ENCODE measurements at places on chromosomes 12 and 14. TPM values are rescaled to one million over a fixed set of nuclear protein-coding genes. Genes with fewer than 3 reads are reported as not detected.

CPNE6 gene
- total RNA-seq, result not detected

PIK3C2G gene
- not detected for total RNA-seq

ZDHHC22 gene
- total RNA-seq, result not detected

CLEC4D gene
- not detected for total RNA-seq

ZNF705A gene
- total RNA-seq, result not detected

PITPNM2 gene
- total RNA-seq, result 1.5 TPM

PRH1 gene
- 9.4 TPM for total RNA-seq

RFC5 gene
- 11.3 TPM for total RNA-seq

CLEC4C gene
- total RNA-seq, result not detected

SIX6 gene
- not detected for total RNA-seq

SLC15A5 gene
- not detected for total RNA-seq

POLE2 gene
- total RNA-seq, result 8.3 TPM

DPY19L2 gene
- 2.5 TPM for total RNA-seq

ELK3 gene
- 69.6 TPM for total RNA-seq

- H3K27ac ChIP-seq, result no peak overlapping the region
- H3K4me3 ChIP-seq, result peak overlapping the region; percentile 89
- DNase-seq, result peak; percentile 35
Observed at GRCh38 chr12:3200032-3200617, 122.9 kb downstream of the TSPAN9 start.

- H3K27ac ChIP-seq, result no peak overlapping the region
- no peak for DNase-seq
- H3K4me3 ChIP-seq, result no peak overlapping the region
- no peaks in the 10 kb centered on the region for H3K27me3 ChIP-seq
- peaks cover 12% of the 10 kb centered on the region for H3K36me3 ChIP-seq
- no peaks in the 10 kb centered on the region for H3K4me1 ChIP-seq
Observed at GRCh38 chr14:102131741-102132140, 8.0 kb upstream of the WDR20 start.

DNA sequence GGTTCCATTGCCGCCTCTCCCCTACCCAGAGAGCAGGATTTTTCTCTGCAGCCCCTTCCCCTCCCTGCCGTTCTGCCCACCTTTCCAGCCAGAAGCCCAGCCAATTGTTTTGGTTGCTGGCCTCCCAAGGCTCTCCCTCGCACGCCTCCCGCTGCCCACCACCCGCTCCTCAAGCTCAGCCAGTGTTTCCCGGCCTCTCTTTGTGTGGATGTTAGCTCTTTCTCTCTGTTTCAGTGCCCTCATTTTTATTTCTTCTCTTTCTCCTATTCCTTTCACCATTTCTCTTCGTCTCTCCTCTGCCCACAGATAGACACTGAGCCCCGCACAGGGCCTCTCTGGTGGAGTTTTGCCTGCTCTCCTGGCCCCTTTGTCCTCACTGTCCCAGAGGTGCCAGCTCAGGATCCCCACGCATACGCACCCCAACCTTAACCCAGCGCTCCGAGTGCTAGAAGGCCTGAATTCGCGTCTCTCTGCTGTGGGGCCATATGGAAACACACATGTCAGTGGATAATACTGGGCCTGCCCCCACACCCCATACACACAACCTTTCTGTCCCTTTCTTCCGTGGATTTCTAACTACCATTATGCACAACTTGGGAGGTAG is 54.9 kb downstream of the SMUG1 start:
- no peak overlapping the region for H3K27ac ChIP-seq
- H3K4me1 ChIP-seq, result peaks cover 7% of the 10 kb centered on the region
- peaks cover 74% of the 10 kb centered on the region for H3K27me3 ChIP-seq
- DNase-seq, result no peak
- no peaks in the 10 kb centered on the region for H3K36me3 ChIP-seq
- H3K4me3 ChIP-seq, result no peak overlapping the region

DNA sequence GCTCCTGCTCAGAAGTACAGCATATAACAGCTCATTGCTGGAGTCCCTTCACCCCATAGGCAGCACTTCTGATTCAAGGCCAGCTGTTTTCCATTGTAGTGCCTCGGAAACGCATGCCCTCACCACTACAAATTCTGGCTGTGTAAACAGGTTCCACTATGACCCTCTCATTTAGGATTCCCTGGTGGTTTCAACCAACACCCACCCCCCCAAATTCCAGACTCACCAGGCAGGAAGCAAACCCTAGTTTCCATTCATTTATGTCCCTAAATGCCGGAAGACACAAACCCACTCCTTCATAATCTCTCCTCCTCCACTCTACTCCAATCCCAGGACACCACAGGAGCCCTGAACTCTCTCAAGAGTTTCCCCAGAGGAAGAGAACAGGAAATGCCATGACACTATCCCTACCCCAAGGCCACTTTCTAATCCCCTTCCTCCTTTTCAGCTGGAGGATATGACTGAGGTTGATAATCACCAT is 75.9 kb upstream of the TMPO start:
- no peaks in the 10 kb centered on the region for H3K36me3 ChIP-seq
- peaks cover 15% of the 10 kb centered on the region for H3K4me1 ChIP-seq
- no peak for DNase-seq
- H3K4me3 ChIP-seq, result peak overlapping the region; percentile 44

DNA sequence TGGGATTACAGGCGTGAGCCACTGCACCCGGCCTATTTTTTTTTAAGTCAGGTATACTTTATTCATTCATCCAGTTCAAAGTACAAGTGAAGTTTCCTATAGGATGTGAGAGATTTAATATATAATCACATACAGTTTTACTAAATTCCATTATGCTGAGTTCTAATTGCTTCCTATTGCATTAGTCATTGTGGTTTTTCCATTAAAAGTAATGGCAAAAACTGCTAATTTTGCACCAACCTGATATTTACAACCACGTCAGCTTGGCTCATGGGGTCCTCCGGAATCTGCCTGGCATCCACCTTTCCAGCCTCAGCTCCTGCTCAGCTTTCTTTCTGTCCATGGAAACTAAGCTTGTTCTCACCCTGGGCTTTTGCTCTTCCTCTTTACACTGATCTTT is 67.0 kb upstream of the CSRP2 start:
- peak overlapping the region; percentile 43 for H3K4me3 ChIP-seq
- H3K27me3 ChIP-seq, result no peaks in the 10 kb centered on the region
- H3K4me1 ChIP-seq, result peaks cover 61% of the 10 kb centered on the region
- H3K27ac ChIP-seq, result peak overlapping the region; percentile 62

DNA sequence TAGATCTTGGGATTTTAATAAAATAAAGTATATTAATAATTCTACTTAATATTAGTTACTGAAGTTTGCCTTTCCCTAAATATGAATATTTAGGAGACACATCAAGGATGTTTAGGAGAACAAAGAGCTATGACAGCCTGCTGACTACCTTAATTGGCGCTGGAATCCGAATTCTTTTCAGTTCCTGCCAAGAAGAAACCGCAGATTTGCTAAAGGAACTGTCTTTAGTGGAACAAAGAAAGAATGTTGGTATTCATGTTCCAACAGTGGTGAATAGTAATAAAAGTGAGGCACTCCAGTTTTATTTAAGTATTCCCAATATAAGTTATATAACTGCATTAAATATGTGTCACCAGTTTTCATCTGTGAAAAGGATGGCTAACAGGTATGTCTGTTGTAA is 54.5 kb downstream of the MIS18BP1 start:
- peaks cover 10% of the 10 kb centered on the region for H3K4me1 ChIP-seq
- no peak for DNase-seq
- H3K4me3 ChIP-seq, result no peak overlapping the region
- no peaks in the 10 kb centered on the region for H3K27me3 ChIP-seq

DNA sequence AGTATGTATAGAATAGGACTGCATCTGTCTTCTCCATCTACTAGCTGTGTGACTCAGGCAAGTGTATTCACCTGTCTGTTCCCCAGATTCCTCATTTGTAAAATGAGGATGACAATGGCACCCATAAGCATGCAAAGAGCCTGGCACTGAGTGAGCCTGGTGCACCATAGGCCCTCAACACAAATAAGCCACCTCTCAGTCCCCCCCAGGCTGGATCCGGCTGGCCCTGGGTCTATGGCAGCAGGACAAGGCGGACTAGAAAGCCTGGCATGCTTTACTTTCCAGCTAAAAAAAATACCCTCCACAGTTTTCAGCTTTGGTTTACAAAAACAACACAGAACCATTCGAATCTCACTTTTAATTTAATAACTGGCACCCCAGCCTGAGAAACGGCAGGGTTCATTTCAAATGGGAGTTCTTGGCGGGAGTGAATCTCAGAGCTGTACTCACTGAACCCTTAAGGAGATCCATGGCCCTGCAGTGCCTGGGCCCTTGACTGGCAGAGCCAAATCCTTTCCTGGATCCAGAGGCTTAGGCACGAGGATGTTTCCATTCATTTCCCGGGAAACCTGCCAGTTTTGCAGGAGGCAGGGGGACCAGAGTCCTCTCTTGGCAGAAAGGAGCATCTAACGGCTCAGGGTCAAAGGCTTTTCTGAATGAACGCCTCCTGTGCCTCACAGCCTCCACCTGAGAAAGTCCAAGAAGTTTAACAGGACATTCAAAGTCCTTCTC is 17.7 kb downstream of the SYNE3 start:
- H3K27ac ChIP-seq, result peak overlapping the region; percentile 59
- no peak for DNase-seq
- no peaks in the 10 kb centered on the region for H3K27me3 ChIP-seq
- peaks cover 9% of the 10 kb centered on the region for H3K36me3 ChIP-seq

DNA sequence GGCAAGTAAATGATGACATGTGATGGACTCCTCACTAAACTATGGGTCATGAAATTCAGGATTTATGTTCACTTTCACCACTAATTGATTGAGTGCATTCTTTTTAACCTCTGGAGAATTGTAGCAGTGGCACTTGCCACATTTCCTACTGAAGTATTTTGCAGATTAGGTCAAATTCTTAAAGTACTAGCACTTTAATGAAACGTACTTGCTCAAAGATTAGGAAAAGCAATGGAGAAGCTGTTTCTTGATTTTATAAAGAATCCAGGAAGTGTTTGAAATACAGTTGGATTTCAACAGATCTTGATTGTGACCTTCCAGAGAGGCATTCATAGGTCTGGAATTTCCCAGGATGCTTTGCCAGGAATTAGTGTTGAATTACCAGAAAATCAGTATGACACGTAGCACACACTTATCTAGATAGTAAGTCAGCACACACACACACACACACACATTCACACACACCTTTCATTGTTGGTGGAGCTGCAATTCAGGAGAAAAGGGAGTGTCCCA is 162.6 kb downstream of the MYRFL start:
- H3K4me1 ChIP-seq, result no peaks in the 10 kb centered on the region
- H3K27me3 ChIP-seq, result no peaks in the 10 kb centered on the region
- H3K27ac ChIP-seq, result no peak overlapping the region

GRCh38 chr12:94977766-94978468 is 25.6 kb downstream of the NDUFA12 start:
- H3K36me3 ChIP-seq, result peaks cover 24% of the 10 kb centered on the region
- H3K4me1 ChIP-seq, result peaks cover 28% of the 10 kb centered on the region

- no peaks in the 10 kb centered on the region for H3K4me1 ChIP-seq
- no peak overlapping the region for H3K4me3 ChIP-seq
- DNase-seq, result no peak
- peaks cover 7% of the 10 kb centered on the region for H3K36me3 ChIP-seq
- H3K27ac ChIP-seq, result no peak overlapping the region
- peaks cover 3% of the 10 kb centered on the region for H3K27me3 ChIP-seq
Observed at GRCh38 chr12:76898442-76898841, 19.6 kb upstream of the CSRP2 start.

- H3K27me3 ChIP-seq, result peaks cover 1% of the 10 kb centered on the region
- peaks cover 20% of the 10 kb centered on the region for H3K36me3 ChIP-seq
- H3K4me3 ChIP-seq, result no peak overlapping the region
- no peak for DNase-seq
- peaks cover 28% of the 10 kb centered on the region for H3K4me1 ChIP-seq
Observed at GRCh38 chr12:53378222-53378621, 1.8 kb upstream of the SP1 start.

GRCh38 chr14:95561001-95561412 is 26.2 kb downstream of the GLRX5 start:
- H3K4me3 ChIP-seq, result no peak overlapping the region
- peaks cover 9% of the 10 kb centered on the region for H3K27me3 ChIP-seq
- no peaks in the 10 kb centered on the region for H3K4me1 ChIP-seq

DNA sequence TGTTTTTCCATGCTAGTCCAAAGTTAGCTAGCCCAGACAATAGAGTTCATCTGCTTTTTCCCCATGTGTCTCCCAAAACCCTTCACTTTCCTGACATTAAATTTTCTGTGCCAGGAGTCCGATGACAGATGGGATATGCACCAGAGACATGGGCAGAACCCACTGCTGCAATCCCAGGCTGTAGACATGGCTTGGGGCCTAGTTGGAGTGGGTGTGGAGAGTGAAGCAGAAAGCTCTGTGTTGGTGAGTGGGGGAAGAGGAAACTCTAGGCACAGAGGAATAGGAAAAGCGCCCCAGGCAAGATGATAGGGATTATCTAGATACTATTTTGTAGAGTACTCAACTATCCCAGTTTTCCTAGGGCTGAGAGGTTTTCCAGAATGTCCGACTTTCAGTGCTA is 4.8 kb upstream of the KRT74 start:
- no peaks in the 10 kb centered on the region for H3K36me3 ChIP-seq
- DNase-seq, result no peak
- H3K27me3 ChIP-seq, result peaks cover 48% of the 10 kb centered on the region
- no peaks in the 10 kb centered on the region for H3K4me1 ChIP-seq
- H3K4me3 ChIP-seq, result no peak overlapping the region
- H3K27ac ChIP-seq, result no peak overlapping the region

DNA sequence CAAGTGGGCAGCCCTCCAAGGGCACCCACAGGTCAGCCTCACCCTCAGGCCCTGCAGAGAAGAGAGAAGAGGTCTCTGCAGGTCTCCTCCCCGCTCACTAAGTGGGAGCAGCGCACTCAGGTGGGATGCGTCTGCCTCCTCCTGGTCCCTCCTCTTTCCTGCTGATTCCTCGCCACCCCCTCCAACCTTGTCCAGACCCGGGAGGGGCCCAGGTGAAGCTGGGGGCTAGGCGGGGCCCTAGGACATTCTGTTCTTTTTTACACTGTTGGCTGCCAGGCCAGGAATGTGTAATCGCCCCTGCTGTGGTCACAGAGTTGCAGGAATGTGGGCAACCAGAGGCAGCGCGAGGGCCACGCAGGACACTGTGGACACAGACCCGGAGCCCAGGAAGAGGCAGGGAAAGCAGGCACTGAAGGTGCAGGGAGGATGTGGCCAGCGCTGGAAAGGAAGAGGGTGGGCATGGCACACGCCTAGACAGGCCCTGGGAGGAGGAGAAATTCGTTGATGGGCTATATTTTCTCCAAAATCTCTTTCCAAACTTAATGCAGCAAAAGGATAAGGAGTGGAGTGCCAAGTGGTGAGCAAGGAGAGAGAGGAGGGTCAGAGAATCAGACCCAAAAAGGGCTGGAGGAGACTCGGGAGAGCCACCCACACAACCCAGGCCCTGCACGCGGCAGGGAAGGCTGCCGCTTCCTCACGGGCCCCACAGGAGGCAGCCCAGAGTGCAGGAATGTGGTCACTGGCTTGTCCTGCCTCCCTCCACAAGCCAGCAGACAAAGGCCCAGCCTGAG is 911 bp upstream of the SCNN1A start:
- H3K36me3 ChIP-seq, result no peaks in the 10 kb centered on the region
- H3K4me1 ChIP-seq, result peaks cover 47% of the 10 kb centered on the region
- peaks cover 1% of the 10 kb centered on the region for H3K27me3 ChIP-seq
- peak; percentile 10 for DNase-seq
- no peak overlapping the region for H3K4me3 ChIP-seq
